ENCODE measurements at places on chromosomes 4 and X. TPM values are rescaled to one million over a fixed set of nuclear protein-coding genes. Genes with fewer than 3 reads are reported as not detected.

GRCh38 chrX:69318651-69319340, 153.5 kb upstream of the PJA1 start:
- no peak overlapping the region for H3K27ac ChIP-seq
- H3K4me1 ChIP-seq = no peaks in the 10 kb centered on the region
- no peaks in the 10 kb centered on the region for H3K36me3 ChIP-seq
- no peak for DNase-seq

The DNAAF6 gene
- total RNA-seq = not detected

GRCh38 chr4:169818063-169818679, 60.4 kb upstream of the HPF1 start:
- H3K4me1 ChIP-seq = no peaks in the 10 kb centered on the region
- H3K36me3 ChIP-seq = no peaks in the 10 kb centered on the region
- H3K27ac ChIP-seq = no peak overlapping the region

- DNase-seq = no peak
- peaks cover 5% of the 10 kb centered on the region for H3K36me3 ChIP-seq
- peak overlapping the region; percentile 77 for H3K27ac ChIP-seq
- peaks cover 41% of the 10 kb centered on the region for H3K4me1 ChIP-seq
- no peak overlapping the region for H3K4me3 ChIP-seq
- H3K27me3 ChIP-seq = no peaks in the 10 kb centered on the region
These were observed 4.8 kb upstream of the EXOSC9 start for GRCh38 chr4:121796283-121796682.

The HMGN5 gene
- 4.0 TPM for total RNA-seq

- no peaks in the 10 kb centered on the region for H3K27me3 ChIP-seq
- peaks cover 40% of the 10 kb centered on the region for H3K36me3 ChIP-seq
- H3K4me3 ChIP-seq = no peak overlapping the region
These were observed 19.8 kb upstream of the GTPBP6 start for GRCh38 chrX:338281-338835.

The CLTRN gene
- not detected for total RNA-seq

GRCh38 chrX:114075073-114075673, 508.7 kb upstream of the HTR2C start:
- H3K4me3 ChIP-seq = no peak overlapping the region
- no peak for DNase-seq
- no peaks in the 10 kb centered on the region for H3K36me3 ChIP-seq

The TRPC3 gene
- 2.1 TPM for total RNA-seq

DNA sequence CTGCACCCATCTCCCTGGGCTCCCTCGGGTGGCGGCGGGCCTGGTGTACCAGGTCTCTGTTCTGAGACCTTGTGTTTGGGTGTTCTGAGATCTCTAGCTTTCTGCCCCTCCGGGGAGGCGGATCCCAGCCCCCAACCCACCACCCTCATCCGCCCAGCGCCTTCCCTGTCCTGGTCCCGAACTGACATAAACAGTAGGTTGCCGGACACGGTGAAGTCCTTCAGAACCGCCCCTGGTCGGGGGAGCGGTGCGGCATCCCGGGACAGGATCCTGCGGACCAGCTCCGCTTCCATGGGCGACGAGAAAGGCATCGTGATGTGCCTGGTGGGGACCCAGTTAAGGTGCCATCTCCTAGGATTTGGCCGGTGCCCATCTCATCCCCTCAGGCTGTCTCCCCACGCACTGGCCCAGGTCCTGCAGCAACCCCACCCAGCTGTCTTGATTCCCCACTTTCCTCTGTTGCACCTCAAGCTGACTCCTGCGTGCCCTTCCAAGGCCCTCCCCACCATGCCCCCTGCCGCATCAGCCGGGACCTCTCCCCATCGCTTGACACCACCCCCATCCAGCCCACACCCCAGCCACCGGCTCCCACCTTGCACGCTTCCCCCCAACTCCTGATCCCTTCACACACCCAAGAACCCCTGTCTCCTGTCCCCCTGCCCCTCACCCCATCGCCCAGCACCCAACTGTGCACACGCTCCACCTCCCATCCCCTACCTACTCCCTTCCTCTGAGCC, 900 bp downstream of the CTAG2 start:
- H3K27ac ChIP-seq = no peak overlapping the region
- peak overlapping the region; percentile 11 for H3K4me3 ChIP-seq
- no peaks in the 10 kb centered on the region for H3K36me3 ChIP-seq
- no peak for DNase-seq

The RNF113A gene
- total RNA-seq = 32.5 TPM

DNA sequence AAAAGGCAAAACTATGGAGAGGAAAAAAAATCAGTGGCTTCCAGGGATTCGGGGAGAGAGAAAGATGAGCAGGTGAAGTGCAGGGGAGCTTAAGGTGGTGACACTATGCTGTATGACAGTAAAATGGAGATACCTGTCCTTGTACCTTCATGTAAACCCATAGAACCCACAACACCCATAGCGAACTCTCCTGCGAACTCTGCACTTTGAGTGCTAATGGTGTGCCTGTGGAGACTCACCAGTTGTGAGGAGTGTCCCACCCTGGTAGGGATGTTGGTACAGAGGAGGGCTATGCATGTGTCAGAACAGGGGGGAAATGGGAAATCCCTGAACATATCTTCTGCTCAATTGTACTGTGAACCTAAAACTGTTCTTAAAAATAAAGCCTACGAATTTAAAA, 42.8 kb downstream of the HMX1 start:
- no peaks in the 10 kb centered on the region for H3K4me1 ChIP-seq
- H3K27ac ChIP-seq = no peak overlapping the region
- H3K27me3 ChIP-seq = no peaks in the 10 kb centered on the region
- no peak overlapping the region for H3K4me3 ChIP-seq

GRCh38 chr4:27692868-27693634, 832.4 kb downstream of the STIM2 start:
- no peak overlapping the region for H3K4me3 ChIP-seq
- no peaks in the 10 kb centered on the region for H3K36me3 ChIP-seq
- no peaks in the 10 kb centered on the region for H3K4me1 ChIP-seq
- H3K27me3 ChIP-seq = no peaks in the 10 kb centered on the region

- no peaks in the 10 kb centered on the region for H3K27me3 ChIP-seq
- no peaks in the 10 kb centered on the region for H3K4me1 ChIP-seq
- no peak overlapping the region for H3K4me3 ChIP-seq
- no peak for DNase-seq
- H3K27ac ChIP-seq = no peak overlapping the region
These were observed 168.8 kb upstream of the FAM47A start for GRCh38 chrX:34300871-34301270.

- H3K27ac ChIP-seq = no peak overlapping the region
- no peaks in the 10 kb centered on the region for H3K4me1 ChIP-seq
- no peaks in the 10 kb centered on the region for H3K36me3 ChIP-seq
- DNase-seq = no peak
These were observed 53.6 kb downstream of the FHIP1A start for GRCh38 chr4:151462554-151462953.

GRCh38 chr4:75030649-75031235, 97.8 kb downstream of the PARM1 start:
- no peak for DNase-seq
- H3K4me3 ChIP-seq = no peak overlapping the region
- no peaks in the 10 kb centered on the region for H3K27me3 ChIP-seq
- no peak overlapping the region for H3K27ac ChIP-seq
- no peaks in the 10 kb centered on the region for H3K4me1 ChIP-seq

GRCh38 chrX:53631156-53631555, 55.4 kb downstream of the HUWE1 start:
- H3K27me3 ChIP-seq = no peaks in the 10 kb centered on the region
- H3K36me3 ChIP-seq = peaks cover 61% of the 10 kb centered on the region
- H3K27ac ChIP-seq = no peak overlapping the region
- DNase-seq = no peak
- H3K4me3 ChIP-seq = no peak overlapping the region

The TCEAL2 gene
- total RNA-seq = not detected

DNA sequence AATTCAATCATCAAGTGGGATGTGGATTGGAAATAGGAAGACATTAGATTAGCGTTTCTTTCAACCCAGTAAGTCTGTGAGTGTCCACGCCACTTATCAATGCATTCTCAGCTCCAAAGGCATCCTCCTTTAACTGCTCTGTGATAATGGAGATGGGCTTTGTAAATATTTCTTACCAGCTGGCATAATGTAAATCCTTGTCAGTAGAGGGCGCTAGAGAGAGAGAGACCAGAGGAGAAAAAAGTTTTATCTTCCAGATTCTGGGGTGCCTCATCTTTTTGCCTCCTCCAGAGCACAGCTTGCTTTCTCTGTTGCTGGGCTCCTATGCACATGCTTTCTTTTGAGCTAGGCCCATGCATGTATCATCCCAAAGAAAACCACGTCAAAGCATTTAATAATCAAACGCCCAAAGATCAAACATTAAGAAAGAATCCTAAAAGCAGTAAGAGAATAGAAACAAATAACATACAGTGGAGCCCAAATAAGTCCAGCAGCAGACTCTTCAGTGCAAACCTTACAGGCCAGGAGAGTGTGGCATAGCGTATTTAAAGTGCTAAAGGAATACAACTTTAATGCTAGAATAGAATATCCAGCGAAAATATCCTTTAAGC, 9.6 kb upstream of the MTMR1 start:
- DNase-seq = no peak
- no peaks in the 10 kb centered on the region for H3K36me3 ChIP-seq
- no peak overlapping the region for H3K4me3 ChIP-seq
- H3K27me3 ChIP-seq = no peaks in the 10 kb centered on the region
- no peak overlapping the region for H3K27ac ChIP-seq

GRCh38 chrX:53114864-53115549, 21.1 kb downstream of the KANTR start:
- no peak for DNase-seq
- no peak overlapping the region for H3K27ac ChIP-seq
- no peak overlapping the region for H3K4me3 ChIP-seq
- peaks cover 1% of the 10 kb centered on the region for H3K36me3 ChIP-seq
- H3K4me1 ChIP-seq = peaks cover 6% of the 10 kb centered on the region

DNA sequence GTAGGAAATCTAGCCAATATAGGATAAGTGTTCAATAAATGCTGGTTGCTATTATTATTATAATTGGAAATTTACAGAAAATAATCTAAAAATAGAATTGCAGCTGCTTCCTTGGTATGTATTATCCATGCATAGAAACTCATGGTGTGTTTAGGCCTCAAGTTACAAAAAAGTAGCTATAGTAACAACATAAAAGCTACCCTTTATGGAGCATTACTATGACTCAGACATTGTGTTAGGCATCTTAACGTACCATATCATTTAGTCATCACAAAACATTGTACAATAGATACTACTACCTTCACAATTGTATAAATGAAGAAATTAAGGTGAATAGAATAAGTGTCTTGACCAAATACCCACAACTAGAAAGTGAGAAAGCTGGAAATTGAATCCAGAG, 126.9 kb upstream of the NRK start:
- no peaks in the 10 kb centered on the region for H3K27me3 ChIP-seq
- no peak overlapping the region for H3K4me3 ChIP-seq
- DNase-seq = no peak
- no peaks in the 10 kb centered on the region for H3K36me3 ChIP-seq

DNA sequence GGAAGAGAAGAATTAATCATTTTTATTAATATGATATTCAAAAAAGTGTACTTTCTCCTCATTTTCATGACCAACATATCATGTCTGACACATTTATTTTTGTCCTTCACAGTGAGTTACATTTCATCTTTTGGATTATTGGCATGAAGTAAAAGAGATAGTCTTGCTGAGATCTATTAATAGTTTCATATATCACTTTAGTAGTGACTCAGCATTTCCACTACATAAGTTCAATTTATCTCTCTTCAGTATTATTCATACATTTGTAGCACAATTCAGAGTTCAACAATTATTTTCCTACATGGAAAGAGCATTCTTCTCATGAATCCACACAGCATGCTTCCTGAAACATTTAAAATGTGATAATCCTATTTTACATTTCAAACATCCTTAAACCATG, 1461.1 kb downstream of the TECRL start:
- no peak overlapping the region for H3K27ac ChIP-seq
- no peaks in the 10 kb centered on the region for H3K4me1 ChIP-seq
- DNase-seq = no peak

GRCh38 chr4:15167743-15168142, 165.5 kb downstream of the CPEB2 start:
- no peak overlapping the region for H3K4me3 ChIP-seq
- peaks cover 19% of the 10 kb centered on the region for H3K27me3 ChIP-seq
- H3K27ac ChIP-seq = no peak overlapping the region
- no peak for DNase-seq
- H3K4me1 ChIP-seq = no peaks in the 10 kb centered on the region

The HTN3 gene
- total RNA-seq = not detected

The GAGE12H gene
- not detected for total RNA-seq

- H3K36me3 ChIP-seq = peaks cover 23% of the 10 kb centered on the region
- peak; percentile 93 for DNase-seq
- H3K4me3 ChIP-seq = peak overlapping the region; percentile 91
- peak overlapping the region; percentile 98 for H3K27ac ChIP-seq
- H3K4me1 ChIP-seq = peaks cover 72% of the 10 kb centered on the region
- H3K27me3 ChIP-seq = no peaks in the 10 kb centered on the region
These were observed 242.7 kb downstream of the BCOR start for GRCh38 chrX:39854772-39855747.

DNA sequence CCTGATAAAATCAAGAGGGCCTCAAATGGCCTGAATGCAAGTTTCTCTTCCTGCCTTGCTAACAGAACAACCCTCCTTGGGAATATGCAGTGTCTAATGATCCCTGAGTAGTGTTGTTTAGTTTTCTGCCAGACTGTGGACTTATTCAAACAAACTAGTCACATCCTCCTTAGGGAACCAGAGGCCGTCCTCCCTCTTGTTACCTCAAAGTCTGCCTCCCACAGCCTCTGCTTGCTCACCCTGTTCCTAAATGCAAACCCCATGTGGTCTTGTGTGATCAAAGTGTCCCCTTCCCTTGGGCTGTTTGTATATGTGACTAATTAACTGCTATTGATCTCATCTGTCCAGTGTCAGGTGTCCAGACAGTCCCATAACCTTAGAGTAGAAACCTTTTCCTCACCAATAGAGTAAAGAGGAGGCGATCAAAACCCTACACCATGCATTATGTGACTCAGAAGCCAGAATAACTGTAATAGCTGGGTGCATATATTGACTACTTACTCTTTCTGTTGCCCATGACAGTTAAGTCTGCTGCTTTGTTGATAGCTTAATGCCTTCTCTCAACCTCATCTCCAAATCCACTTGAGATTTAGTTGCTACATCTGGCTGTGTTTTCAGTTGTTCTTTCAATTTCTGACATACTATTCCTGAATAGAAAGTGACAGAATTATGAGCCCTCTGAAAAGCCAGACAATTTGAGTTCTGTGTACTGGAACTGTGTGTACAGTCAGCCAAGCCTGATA, 473.0 kb upstream of the NWD2 start:
- H3K36me3 ChIP-seq = no peaks in the 10 kb centered on the region
- no peak for DNase-seq
- no peak overlapping the region for H3K4me3 ChIP-seq
- no peak overlapping the region for H3K27ac ChIP-seq

- peak; percentile 36 for DNase-seq
- H3K27ac ChIP-seq = no peak overlapping the region
- H3K27me3 ChIP-seq = no peaks in the 10 kb centered on the region
- peaks cover 4% of the 10 kb centered on the region for H3K4me1 ChIP-seq
- H3K4me3 ChIP-seq = no peak overlapping the region
These were observed 10.6 kb downstream of the ASMTL start for GRCh38 chrX:1442016-1442665.

The ARMCX2 gene
- 6.4 TPM for total RNA-seq

DNA sequence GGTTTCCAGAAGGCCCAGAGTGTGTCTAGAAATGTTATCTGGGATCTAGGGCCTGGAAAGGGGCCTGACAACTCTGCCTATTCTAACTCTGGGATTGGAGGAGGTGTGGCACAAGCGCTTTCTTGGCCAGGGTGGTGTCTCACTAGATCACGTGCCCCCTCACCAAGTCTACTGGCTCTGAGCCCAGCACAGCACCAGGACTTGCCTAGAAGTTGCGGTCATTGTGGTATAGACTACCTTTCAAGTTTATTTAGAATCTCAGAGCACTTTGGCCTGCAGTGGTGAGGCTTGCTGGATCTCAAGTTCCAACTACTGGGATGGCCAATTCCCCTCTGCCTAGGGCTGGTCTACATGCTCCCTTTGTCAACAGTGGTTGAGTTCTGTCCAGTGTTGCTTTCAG, 223.3 kb upstream of the MAGEB2 start:
- H3K27ac ChIP-seq = no peak overlapping the region

The CFAP99 gene
- total RNA-seq = not detected
